ENCODE measurements at places on chromosomes 5 and 9.
A peak's percentile ranks its signal among the peaks of the same experiment; 100 is the strongest.

GRCh38 chr5:127993476-127993875 lies 90.1 kb upstream of the SLC12A2 start:
- no peak for DNase-seq

DNA sequence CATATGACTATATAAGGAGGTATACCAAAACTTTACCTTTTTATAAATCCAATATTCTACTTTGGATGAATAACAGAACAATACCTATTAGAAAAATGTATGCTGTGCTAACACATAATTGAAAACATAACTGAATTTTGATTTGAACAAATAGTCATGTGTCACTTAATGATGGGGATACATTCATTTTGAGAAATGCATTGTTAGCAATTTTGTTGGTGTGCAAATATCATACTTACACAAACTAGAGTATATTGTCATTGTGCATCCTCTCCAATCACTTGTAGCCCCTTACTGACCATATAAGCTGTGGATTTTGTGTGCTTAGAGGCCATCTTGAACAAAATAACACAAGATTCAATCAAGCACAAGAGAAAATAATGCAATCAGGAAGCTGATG lies 72.3 kb upstream of the SLCO4C1 start:
- no peak for DNase-seq

GRCh38 chr5:141913560-141914198 lies 10.0 kb upstream of the DELE1 start:
- DNase-seq = no peak

DNA sequence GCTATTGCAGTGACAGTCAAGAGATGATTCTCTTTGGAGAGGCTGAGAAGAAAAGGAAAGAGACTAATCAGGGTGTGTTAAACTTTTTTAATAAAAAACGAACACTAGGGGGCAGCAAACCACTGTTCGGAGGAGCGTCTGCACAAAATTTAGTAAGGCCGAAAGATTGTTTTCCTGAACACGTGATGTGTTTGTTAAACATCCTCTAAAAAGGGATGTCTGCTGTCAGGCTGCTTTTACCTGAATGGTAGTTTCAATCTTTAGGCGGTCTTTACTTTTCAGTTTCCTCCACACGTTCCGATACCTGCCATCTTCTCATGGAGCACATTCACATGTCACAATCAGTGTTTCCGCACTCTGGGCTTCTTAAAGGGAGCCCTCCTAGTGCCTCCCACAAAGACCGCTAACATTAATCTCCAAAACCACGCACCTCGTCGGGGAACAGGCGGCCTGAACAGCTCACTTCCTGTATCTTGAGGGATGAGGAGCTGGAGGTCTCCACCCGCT lies 125.2 kb downstream of the GPBP1 start:
- DNase-seq = peak; percentile 4

DNA sequence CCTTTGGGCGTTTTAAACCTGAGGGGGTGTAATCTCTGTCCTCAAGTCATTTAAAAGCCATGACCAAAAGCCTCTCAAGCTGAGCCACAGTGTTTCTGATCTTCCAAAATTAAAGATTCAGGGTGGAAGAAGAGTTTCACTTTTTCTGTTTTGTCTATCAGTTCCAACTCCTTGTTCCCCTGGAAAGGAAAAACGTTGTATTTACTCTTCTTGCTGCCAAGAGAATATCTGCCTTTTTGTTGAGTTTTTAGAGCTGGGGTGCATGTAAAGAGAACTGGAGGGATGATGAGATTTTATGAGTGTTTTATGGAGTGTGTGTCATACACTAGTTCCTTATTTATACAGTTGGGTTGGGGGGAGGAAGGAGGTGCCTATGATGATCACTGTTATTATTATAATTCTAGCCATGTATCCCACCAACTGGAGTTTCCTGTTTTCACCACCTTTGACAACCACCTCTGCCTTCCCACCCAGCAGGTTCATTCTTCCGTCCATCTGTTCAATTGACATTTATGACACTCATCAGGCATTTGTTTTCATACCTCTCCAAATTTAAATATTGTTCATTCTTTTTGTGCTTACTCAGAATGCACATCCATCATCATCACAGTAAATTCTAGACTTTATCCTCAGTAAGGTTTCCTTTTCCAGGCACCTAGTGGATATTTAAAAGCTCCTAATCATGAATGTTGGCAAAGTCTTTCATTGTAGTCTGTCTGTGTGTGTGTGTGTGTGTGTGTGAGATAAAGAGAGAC lies 97.9 kb upstream of the MPDZ start:
- DNase-seq = no peak

- peak; percentile 58 for DNase-seq
These were observed 35.0 kb downstream of the IPPK start for GRCh38 chr9:92634712-92635605.

GRCh38 chr5:23072179-23072578 lies 219.0 kb upstream of the CDH12 start:
- no peak for DNase-seq

GRCh38 chr9:136204145-136204805 lies 653 bp downstream of the LHX3 start:
- DNase-seq = no peak

- no peak for DNase-seq
These were observed 98.2 kb upstream of the RASA1 start for GRCh38 chr5:87169300-87169991.

Data from CD4-positive, alpha-beta T cell (primary cell).